ENCODE measurements at places on chromosomes 7 and 10. TPM values are rescaled to one million over a fixed set of nuclear protein-coding genes. Genes with fewer than 3 reads are reported as not detected.
A peak's percentile ranks its signal among the peaks of the same experiment; 100 is the strongest.

DNA sequence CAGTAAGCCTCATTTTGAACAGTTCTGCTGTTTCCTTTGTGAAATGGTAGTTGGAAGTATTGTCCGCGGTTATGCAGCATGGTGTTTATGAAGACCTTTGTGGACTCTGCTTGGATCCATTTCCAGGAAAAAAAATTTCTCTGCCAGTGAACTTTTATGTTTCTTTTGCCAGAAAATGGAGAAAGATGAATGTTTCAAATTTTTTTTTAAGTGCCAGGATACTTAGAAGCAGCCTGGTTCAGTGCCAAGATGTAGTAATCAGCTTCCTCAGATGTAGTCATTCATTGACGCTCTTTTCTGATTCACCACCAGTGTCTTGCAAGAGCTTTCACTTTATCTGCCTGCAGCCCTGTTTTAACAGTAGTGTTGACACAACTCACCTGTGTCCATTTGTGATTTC, 258.2 kb downstream of the SDK1 start:
- no peak for DNase-seq

- DNase-seq = no peak
Observed at GRCh38 chr10:61805091-61805490, 96.4 kb upstream of the ARID5B start.

- DNase-seq = no peak
Observed at GRCh38 chr10:109067031-109067430, 856.3 kb downstream of the XPNPEP1 start.

- DNase-seq = no peak
Observed at GRCh38 chr7:50953303-50953702, 170.6 kb upstream of the GRB10 start.

- no peak for DNase-seq
Observed at GRCh38 chr10:31789555-31789954, 139.1 kb downstream of the ARHGAP12 start.

DNA sequence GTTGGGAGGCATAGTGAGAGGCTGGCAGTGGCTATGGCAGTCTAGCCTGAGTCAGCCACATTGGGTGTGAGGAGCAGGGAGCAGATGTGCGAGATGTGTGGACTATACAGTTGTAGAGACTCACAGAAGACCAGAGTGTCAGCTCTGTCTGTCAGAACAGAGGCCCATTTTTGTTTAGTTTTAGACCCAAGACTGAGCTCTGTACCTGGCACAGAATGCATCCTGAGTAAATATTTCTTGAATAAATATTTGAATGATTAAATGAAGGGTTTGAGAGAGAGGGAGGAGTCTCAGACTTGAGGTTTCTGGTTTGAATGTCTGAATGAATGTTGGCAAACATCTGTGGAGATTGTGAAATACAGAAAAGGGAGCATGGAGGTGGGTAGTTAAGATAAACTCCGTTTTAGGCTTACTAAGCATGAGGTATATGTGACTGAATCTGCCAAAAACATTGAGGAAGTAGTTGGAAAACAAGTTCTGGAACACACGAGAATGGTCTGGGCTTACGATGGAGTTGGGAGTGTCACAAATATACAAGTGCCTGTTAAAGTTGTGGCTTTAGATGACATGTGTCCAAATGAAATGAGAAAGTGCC, 3.6 kb downstream of the SEC23IP start:
- DNase-seq = no peak

GRCh38 chr10:99850021-99850766, 67.8 kb downstream of the ABCC2 start:
- DNase-seq = no peak

- no peak for DNase-seq
Observed at GRCh38 chr10:98045785-98046389, 15.5 kb upstream of the CRTAC1 start.

DNA sequence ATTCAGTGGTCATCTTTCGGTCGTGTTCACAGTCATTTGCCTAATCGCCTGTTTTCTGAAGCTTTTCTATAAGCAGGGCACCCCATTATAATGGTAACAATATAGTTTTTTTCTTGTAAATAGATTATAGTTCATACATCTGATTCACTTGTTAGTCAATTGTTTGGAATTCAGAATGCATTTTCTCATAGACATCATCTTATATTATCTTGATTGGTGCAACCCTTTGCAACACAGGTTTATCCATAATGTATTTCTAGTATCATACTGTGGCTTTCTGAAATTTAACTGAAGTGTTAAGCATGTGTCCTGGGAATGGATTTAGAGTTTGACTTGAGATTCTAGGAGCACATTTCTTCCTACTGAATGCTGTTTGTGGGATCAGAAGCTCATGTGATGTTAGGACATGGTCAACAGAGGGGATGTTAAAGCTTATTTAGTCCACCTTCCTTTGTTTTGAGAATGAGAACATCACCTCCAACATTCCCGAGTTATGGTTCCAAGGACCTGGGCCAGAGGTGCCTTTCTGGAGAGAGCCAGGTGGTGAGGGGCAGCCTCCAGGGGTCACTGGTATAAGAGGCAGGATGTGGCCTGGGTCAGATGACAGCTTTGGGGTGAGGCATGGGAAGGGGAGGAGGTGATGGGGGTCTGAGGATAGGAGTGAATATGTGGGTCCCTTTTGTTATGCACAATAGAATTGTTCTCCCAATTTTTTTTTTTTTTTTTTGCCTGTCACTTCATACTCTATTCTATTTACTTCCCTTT, 415.6 kb downstream of the EXOC4 start:
- no peak for DNase-seq

DNA sequence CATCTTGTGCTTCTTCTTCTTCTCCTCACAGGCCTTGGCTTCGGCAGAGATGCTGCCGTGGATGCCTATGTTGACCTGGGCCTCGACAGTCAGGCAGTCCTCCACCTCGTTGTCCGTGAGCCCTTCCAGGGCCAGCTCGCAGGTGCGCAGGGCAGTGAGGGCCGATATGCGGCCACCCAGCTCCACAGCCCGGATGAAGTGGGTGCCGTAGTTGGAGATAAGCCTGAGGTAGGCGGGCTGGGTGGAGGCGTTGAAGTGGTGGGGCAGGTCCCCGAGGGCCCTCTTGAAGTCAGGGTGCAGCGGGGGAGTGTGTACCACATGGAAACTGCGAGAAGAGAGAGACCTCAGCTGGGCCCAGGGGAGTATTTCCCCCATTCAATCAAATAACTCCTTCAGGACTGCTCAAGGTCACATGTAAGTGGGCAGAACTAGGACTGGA, 3.7 kb downstream of the PRF1 start:
- no peak for DNase-seq

- no peak for DNase-seq
Observed at GRCh38 chr10:10946801-10947200, 70.9 kb upstream of the CELF2 start.

- DNase-seq = no peak
Observed at GRCh38 chr7:81925530-81925929, 155.7 kb upstream of the HGF start.

DNA sequence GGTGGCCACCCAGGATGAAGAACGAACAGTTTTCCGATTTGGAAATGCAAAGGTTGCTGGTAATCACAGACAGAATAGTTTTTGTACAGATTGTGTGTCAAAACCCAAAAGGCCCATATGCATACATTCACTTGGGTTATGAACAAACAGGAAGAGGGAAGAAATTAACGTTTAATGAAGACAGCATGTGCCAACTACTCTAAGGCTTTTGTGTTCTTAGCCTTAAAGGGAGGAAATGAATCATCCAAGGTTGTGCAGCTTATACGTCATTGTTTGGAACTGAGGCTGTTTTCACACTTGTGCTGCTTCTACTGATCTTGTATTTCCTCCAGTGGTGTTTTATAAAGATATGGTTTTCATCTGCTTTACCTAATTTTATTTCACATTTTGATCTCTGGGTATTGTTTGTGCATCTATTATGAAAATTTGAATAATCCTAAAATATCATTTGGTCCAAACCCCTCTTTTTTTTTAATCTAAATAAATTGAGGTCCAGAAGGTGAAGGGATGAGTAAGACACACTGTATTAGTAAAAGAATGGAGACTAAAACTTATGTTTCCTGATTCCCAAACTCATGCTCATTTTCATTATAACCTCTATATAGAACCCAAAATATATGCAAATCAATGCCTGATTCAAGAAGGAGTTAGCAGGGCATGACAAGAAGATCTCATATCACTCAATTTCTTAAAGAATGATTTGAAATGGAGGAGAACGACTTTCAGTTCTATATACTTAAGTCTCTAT, 373.1 kb downstream of the THSD7A start:
- DNase-seq = no peak

GRCh38 chr10:27485986-27486385, 18.1 kb upstream of the RAB18 start:
- DNase-seq = no peak

DNA sequence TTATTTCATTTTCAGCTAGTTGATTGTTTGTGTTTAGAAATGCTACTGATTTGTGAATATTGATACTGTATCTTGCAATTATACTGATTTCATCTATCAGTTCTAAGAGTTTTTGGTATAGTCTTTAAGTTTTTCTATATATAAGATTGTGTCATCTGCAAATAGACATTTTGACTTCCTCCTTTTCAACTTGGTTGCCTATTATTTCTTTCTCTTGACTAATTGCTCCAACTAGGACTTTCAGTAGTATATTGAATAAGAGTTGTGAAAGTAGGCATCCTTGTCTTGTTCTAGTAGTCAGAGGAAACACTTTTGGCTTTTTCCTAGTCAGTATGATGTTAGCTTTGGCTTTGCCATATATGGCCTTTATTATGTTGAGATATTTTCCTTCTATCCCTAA, 20.4 kb downstream of the PHTF2 start:
- DNase-seq = no peak

GRCh38 chr10:43955978-43956377, 307.3 kb upstream of the ZNF32 start:
- DNase-seq = no peak

DNA sequence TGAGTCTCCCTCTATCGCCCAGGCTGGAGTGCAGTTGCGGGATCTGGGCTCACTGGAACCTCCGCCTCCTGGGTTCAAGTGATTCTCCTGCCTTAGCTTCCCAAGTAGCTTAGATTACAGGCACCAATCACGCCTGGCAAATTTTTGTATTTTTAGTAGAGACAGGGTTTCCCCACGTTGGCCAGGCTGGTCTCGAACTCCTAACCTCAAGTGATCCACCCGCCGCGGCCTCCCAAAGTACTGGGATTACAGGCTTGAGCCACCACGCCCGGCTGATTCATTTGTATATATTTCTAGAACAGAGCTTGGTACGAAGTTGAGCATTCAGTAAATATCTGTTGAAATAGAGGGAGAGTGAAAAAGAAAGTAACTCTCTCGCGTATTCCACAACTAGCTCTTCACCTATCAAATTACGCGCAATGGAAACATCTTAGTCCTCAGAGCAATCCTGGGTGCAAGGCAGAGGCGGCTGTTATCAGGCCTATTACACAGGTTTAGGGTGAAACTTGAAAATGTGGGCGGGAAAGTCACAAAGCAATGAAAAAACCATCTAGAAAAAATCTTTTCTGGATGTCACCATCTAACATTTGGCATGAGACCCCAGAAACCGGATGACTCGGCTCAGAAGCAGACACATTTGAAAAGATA, 707 bp upstream of the GHITM start:
- peak; percentile 19 for DNase-seq

DNA sequence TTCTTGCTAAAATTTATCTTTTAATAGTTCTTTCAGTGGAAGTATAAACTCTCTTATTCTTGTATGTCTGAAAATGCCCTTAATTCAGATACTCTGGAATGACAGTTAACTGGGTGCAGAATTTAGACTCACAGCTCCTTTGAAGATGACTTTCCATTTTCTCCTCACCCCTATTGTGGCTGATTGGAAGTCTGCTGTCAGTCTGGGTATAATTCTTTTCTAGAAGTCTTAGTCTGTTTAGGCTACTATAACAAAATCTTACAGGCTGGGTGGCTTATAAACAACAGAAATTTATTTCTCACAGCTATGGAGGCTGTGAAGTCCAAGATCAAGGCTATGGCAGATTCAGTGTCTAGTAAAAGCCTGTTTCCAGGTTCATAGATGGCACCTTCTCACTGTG, 145.2 kb upstream of the GDF10 start:
- DNase-seq = no peak

DNA sequence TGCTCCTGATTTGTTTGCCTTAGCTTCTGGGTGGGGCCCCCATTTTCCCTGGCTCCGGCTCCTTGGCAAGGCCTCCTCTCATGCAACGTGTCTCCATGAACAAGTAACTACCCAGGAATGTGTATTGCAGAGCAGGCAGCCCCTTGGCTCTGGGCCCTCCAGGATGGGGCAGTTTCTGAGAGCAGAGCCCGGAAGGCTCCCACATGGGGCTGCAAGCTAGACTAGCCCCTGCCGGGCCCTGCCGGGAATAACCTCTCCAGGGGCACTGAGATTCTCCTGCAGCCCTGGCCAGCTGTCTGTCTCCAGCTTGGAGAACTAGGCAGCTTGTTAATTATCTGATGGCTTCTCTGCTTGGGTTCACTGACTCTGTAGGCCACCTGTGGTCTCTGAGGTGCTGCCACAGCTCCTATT, 184.0 kb upstream of the INHBA start:
- DNase-seq = peak; percentile 56

GRCh38 chr10:59675812-59676211, 33.8 kb downstream of the SLC16A9 start:
- DNase-seq = no peak

DNA sequence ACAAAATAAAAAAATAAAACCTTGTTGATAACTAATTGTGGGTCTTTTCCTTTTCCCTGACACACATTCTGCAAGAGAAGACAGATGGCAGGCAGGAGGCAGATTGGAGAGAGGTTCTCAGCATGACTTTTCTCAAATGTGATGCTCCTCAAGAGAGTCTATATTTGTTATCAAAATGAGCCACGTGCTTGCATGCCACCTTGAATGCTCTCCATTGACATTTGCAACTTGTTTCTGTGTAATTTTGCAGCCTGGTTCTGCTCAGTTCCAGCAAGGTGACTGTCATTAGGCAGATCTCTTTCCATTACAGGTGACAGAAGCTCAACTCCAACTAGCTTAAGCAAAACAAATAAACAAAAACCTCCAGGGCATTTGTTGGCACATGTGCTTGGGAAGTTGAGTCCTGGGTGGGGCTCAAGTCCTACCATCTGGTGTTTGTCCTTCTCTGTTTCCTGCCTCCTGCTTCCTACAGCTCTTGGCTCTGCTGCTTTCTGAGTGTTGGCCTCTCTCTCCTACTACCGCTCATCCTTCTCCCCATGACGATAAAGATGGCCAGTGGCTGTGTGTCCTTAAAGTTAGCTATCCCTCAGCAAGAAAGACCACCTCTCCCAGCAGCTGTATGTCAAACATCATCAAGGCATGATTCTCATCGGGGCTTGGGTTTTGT, 56.7 kb downstream of the GRK5 start:
- no peak for DNase-seq

Gene ARID5B
- total RNA-seq = 13.7 TPM

Gene CALHM3
- total RNA-seq = not detected

Gene RAB19
- total RNA-seq = not detected

Gene CLEC5A
- 0.47 TPM for total RNA-seq

All from left ventricle myocardium inferior (tissue), 1 donor.